ENCODE measurements at places on chromosomes 5 and 9.

DNA sequence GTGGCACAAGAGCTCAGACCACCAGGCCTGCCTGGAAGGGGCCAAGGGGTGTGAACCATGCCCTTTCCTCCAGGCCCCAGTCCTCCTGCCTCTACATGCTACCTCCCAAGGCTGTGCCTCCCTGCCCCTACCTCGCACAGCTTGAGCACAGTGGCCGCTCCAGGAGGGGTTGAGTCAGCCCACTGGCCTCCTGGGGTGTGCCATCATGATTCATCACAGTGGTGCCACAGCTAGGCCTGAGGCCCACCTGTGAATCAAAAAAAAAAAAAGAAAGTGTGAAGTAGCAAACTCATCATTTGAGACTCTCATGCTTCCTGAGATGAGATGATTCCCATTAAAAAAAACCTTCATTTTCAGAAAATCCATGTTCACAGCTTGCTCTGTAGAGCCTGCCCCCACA lies 240.5 kb downstream of the HSPA4 start:
- no peak for DNase-seq

DNA sequence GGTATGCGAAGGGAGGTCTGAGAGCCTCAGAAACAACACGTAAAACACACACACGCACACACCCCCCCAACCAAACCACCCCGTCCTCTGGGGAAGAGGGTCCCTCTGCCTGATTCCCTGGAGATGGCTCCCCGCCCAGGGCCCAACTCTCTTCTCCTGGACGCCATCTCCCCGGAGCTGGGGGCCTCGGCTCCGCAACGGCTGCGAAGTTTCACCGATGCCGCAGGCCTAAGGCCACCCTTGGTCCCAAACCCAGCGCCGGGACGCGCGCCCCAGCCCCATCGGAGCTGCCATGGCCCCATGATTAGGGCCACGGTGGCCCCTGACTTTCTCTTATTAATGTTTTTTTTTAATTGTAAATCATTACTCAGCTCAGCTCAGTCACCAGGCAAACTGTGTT lies 181.4 kb upstream of the TBCA start:
- no peak for DNase-seq

- DNase-seq, result no peak
These were observed 474.5 kb downstream of the LRRC70 start for GRCh38 chr5:63053019-63053638.

DNA sequence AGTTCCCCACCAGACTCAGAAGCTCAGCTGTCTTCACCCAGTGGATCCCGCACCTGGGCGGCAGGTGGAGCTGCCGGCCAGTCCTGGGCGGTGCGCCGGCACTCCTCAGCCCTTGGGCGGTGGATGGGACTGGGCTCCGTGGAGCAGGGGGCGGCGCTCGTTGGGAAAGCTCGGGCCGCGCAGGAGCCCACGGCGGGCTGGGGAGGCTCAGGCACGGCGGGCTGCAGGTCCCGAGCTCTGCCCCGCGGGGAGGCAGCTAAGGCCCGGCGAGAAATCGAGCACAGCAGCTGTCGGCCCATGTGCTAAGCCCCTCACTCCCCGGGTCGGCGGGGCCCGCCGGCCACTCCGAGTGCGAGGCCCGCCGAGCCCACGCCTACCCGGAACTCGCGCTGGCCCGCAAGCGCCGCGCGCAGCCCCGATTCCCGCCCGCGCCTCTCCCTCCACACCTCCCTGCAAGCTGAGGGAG lies 560.0 kb downstream of the BRINP1 start:
- DNase-seq, result no peak

Data from WERI-Rb-1 (cell line).